CD4-positive, alpha-beta T cell treated with Interleukin-21 for 1 hour (primary cell): ENCODE measurements at places on chromosomes 4 and X.

DNA sequence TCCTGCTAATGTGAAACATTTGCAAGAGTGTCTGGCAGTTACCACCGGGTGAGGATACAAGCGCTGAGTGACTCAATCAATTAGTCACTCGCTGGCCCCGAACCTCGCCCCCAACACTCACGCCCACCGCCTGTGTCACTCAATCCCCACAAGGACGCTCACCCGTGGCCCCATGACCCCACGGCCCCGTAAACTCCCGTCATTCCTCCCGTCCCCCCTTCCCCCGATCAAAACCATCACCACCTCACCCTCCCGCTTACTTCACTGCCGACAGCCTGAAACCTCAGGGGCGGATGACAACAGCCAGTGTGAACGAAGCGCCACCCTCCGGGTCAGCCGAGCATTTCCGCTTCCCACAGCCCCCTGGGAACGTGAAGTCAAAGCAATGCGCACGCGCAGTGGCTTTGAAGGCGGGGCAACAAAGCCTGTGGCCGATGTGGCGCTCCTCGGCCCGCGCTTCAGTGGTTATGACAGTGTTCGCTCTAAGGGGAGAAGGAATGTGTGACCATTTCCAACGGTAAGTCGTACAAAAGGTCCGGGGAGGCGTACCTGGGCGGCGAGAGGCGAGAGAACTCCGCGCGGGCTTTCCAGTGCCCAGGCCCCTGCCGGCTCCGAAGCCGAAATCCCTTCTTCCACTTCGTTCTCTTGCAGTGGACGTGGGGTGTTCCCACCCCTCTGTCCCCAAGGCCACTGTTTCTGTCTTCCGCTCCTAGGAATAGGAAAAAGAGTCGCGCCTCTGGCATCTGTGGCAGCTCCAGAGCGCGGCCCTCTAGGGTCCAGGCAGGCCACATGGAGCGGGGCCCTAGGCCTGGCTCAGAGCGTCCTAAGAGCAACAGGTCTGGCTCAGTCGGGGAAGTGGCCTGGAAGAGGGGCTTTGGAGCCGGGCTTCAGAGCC lies at the start of gene ZNF674:
TSS of gene ZNF674 (minus strand) at position 311 of the 895 bp plus-strand sequence. CDS start 3,334 bp downstream, outside the sequence.
- DNase-seq = peak; percentile 94

DNA sequence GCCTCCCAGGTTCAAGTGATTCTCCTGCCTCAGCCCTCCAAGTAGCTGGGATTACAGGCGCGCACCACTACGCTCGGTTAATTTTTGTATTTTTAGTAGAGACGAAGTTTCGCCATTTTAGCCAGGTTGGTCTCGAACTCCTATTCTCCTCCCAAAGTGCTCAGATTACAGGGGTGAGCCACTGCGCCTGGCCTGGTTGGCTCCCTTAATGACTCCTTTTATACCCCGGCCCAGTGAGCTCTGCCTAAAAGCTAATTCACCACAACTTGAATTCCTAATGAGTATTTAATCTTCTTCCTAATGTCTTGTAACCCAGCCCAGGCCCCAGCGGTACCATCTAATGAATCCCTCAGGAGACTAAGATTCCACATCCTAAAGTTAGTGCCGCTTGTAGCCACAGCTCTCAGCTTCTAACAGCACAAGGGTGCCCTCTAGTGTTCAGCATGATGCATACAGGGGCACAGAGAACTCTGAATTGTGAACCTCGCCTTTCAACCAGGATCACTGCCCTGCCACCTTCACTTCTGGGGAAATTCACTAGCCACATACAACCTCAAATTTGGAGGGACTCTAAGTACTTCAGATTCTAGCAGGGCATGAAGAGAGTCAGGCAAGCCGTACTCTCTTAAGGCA lies 89.5 kb downstream of the OR13H1 start:
- peak; percentile 29 for DNase-seq

DNA sequence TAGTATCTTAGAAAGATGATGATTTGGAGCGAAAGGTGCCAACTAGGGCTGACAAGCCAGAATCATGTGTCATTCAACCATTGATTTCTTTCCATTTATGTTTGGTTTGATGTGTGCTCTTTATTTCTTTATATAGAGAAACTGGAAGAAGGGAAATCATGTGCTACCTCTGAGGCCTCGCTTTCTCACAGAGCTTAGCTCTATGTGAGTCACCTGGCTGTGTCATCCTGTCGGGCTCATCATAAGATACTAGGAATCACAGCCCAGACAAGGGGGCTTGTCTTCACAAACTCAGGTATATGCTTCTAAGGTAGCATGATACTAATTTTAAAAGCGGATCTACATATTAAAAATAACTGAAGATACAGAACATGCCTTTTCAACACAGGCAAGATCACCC lies 81.7 kb upstream of the GPM6B start:
- no peak for DNase-seq

- no peak for DNase-seq
These were observed 734 bp upstream of the SH3TC1 start for GRCh38 chr4:8198206-8198905.

DNA sequence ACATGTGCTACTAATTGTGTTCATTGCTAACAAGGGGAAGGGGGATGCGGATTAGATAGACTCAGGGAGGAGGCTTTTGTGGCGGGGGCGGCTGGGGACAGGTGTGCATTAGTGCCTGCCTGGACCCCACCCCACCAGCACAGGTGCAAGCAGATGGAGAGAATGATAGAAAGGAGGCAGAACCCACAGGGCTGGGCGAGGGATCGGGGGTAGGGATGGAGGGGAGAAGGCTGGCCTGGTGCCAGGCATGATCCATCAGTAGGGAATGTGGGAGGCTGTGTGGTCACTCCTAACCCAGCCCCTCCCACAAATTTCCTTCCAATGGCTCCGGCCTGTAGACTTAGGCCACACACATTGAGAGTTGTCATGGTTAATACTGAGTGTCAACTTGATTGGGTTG lies 30.5 kb upstream of the CRMP1 start:
- DNase-seq = no peak

- DNase-seq = no peak
These were observed 8.6 kb upstream of the CCDC110 start for GRCh38 chr4:185480016-185480732.

- no peak for DNase-seq
These were observed 1328.7 kb downstream of the ADGRL3 start for GRCh38 chr4:62528874-62529273.

DNA sequence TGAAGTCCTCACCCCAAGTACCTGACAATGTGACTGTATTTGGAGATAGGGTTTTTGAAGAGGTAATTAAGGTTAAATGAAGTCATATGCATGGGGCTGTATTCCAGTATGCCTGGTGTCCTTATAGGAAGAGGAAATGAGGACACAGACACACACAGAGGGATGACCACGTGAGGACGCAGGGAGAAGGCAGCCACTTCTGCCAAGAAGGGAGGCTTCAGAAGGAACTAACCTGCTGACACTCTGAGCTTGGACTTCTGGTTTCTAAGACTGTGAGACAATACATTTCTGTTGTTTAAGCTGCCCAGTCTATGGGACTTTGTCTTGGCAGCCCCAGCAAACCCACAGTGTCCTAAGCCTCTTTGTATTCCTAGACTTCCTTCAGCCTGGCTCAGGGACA lies 3.0 kb upstream of the SLC2A9 start:
- no peak for DNase-seq
